ENCODE measurements at places on chromosomes 2 and 18. TPM values are rescaled to one million over a fixed set of nuclear protein-coding genes. Genes with fewer than 3 reads are reported as not detected.
A peak's percentile ranks its signal among the peaks of the same experiment; 100 is the strongest.

The C2orf78 gene
- not detected for total RNA-seq

The IL36RN gene
- not detected for total RNA-seq

The TPO gene
- 4.5 TPM for total RNA-seq

The GPAT2 gene
- total RNA-seq, result 11.1 TPM

The LRRTM4 gene
- 18.1 TPM for total RNA-seq

The KCNJ3 gene
- total RNA-seq, result 0.62 TPM

The REG1A gene
- total RNA-seq, result 3.7 TPM

The PROC gene
- total RNA-seq, result not detected

The SPP2 gene
- total RNA-seq, result not detected

The DGKD gene
- 35.8 TPM for total RNA-seq

The RPRM gene
- 0.22 TPM for total RNA-seq

GRCh38 chr2:26621469-26622199 lies 19.5 kb downstream of the CIB4 start:
- no peak for DNase-seq

GRCh38 chr2:62305421-62306176 lies 109.7 kb downstream of the B3GNT2 start:
- DNase-seq, result no peak

DNA sequence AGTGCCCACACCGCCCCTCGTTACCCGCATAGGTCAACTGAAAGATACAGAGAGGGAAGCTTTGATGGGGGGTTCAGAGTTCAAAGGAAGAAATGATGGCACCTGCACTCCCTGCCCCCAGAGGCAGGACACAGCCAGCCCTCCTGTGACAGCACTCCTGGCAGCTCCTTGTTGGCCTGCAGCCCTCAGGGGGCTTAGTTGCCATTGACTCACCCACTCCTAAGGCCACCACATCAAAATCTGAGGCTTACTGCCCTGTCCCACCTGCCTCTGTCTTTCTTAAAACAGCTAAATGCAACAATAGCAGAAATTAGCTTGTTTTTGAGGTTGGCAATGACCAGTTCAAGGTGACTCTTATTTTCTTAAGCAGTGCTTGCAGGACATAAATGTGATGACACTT lies 31.6 kb upstream of the SLC35F6 start:
- DNase-seq, result no peak

DNA sequence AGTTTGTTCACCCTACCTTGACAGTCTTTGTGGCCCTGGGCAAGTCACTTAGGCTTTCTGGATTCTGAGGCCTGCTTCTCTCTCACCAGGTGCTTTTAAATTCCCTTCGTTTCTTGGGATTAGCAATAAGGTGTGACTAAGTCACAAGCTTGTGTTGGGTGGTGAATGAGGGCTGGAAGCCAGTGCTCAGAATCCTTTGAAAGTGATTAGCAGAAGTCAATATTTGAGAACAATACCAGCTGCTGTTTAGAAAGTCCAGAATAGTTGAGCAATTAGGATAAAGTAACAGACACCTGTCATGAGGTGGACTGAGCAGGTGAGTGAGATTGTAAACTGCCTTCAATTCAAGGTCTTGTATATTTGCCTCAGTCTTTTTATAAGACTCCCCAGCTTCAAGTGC lies 19.3 kb upstream of the MGAT5 start:
- no peak for DNase-seq

GRCh38 chr2:156294945-156295580 lies 37.5 kb downstream of the NR4A2 start:
- no peak for DNase-seq

DNA sequence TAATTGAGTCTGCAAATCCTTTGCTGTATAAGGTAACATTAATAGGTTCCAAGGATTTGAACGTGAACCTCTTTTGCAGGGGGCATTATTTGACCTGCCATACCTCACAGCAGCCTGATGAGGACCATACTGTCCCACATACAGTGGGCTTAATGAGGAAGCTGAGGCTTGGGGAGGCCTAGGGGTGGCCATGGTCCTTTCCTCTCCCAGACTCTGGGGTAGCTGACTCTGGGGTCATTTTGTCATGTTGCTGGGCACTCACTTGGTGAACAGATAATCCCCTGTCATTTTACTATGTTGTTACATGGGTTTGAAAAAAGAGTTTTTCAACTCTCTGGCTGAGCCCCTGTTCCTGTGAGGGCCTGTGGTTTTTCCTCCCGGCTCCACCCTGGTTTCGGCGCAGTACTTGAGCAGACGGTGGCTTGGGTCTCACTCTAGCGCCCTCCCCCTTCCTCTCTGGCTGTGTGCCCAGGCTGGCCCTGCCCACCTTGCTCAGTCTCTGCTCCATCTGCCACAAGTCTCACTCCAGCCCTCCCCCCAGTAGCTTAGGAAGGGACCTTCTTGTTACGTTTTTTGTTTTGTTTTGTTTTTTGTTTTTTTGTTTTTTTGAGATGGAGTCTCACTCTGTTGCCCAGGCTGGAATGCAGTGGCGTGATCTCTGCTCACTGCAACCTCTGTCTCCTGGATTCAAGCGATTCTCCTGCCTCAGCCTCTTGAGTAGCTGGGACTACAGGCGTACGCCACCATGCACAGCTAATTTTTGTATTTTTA lies 21.0 kb downstream of the INPP4A start:
- peak; percentile 70 for DNase-seq

DNA sequence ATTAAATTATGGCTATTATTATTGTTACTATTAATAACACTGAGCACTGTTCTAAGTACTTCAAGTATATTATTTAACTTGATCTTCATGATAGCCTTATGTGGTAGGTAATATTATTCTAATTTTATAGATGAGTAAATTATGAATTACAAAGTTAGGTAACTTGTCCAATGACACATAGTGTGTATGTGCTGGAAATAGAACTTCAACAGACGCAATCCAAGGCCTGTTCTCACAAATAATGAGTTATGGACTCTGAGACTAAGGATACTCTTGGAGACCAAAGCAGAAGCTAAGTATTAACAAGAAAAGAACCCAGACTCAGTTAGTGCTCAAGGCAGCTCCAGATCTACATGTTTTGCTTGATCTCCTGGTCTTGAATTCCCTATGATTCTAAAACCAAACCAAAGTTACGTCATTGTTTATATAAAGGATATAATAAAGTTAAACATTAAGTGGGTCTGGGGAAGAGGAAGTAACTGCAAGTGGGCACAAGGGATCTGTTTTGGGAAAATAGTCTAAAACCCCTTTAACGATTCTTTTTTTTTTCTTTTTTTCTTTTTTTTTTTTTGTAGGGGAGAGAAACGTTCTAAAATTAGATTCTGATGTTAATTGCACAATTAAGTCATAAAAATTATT lies 211.3 kb downstream of the ERBB4 start:
- DNase-seq, result no peak

- DNase-seq, result no peak
Observed at GRCh38 chr2:41903474-41904135, 144.2 kb upstream of the PKDCC start.

DNA sequence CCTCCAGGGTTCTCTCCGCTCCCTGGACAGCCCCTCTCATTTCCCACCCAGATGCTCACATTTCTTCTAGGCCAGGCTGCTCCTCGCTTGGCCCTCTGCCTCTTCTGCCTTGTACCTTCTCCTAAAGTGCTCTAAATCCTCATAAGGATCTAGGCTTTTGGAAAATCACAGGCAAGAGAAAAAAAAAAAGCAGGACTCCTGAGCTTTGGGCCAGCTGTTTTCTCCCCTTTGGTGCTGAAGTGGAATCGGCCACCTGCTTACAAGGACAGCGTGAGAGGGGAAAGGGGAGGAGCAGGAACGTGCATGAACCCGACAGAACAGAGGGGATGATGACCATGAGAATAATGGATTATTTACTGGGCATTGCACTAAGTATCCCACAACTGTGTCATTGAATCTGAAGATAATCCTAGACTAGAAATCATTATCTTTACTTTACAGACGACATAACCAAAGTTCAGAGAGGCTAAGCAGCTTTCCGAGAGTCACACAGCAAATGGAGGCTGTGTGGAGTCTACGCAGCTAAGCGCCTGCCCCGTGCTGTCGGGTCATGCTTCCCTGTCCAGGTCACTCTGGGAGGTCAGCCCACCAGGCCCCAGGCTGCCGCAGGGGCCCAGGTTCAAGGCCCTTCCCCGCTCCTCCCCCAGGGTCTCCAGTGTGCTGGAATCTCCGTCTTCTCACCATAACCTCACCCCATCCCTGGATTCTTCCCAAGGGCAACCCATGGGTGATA lies 141.9 kb downstream of the PXDN start:
- no peak for DNase-seq

- DNase-seq, result no peak
Observed at GRCh38 chr18:10546557-10547300, 20.9 kb downstream of the NAPG start.

- no peak for DNase-seq
Observed at GRCh38 chr18:356778-357177, 88.9 kb upstream of the THOC1 start.

- DNase-seq, result peak; percentile 68
Observed at GRCh38 chr2:62178741-62179271, 17.1 kb upstream of the B3GNT2 start.

DNA sequence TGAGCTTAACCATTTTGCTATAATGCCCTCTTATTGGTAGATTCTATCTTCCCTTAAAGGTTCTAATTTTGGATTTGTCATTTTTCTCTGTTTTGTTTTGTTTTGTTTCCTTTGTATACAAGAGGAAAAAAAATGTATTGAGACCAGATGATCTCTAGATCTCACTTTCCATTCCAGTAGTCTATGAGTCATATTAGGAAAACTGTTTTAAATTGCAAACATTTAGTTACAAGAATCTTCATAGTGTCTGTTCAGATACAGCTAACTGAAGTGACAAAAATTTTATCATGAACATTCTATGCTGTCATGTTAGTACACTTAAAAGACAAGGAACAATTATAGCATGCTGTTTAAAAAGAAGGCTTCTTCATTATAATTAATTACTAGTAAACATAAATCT lies 322.8 kb downstream of the LRRTM4 start:
- DNase-seq, result no peak

GRCh38 chr2:69742322-69742952 lies 503 bp downstream of the ANXA4 start:
- no peak for DNase-seq

- DNase-seq, result no peak
Observed at GRCh38 chr18:22346401-22346952, 71.2 kb downstream of the CTAGE1 start.

DNA sequence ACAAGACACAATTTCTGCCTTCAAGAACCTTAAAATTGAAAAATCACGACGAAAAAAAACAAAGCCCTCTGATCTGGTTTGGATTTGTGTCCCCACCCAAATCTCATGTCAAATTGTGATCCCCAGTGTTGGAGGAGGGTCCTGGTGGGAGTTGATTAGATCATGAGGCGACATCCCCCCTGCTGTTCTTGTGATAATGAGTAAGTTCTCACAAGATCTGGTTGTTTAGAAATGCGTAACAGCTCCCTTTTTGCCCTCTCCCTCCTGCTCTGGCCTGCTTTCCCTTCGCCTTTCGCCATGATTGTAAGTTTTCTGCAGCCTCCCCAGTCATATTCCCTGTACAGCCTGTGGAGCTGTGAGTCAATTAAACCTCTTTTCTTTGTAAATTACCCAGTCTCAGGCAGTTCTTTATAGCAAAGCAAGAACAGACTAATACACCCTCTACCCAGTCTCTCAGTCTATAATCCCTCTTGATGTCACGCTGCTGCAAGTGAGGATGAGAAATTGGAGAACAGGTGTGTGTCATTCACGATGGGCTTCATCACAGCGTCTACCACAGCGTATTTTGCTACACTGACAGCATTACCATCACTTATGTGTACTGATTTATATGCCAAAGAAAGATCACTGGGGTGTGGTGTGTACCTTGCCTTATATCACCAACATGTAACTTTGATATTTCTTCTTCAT lies 330.7 kb downstream of the MTX2 start:
- DNase-seq, result no peak

DNA sequence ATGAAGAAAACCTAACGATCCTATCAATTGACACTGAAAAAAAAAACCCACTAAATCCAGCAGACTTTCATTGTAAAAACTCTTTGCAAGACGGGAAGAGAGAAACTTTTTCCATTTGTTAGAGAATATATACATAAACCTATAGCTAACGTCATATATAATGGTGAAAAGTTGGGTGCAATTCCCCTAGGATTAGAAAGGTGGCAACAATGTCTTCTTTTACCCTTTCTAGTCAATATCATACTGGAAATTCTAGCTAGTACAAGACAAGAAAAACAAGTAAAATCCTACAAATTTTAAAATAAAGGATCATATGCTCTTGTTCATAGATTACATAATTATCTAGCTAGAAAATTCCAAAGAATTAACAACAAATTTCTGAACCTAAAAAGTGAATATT lies 1596.5 kb upstream of the LRRTM1 start:
- no peak for DNase-seq

GRCh38 chr2:126866451-126866850 lies 32.2 kb upstream of the TEX51 start:
- no peak for DNase-seq

- no peak for DNase-seq
Observed at GRCh38 chr2:227454323-227454860, 17.6 kb upstream of the AGFG1 start.

DNA sequence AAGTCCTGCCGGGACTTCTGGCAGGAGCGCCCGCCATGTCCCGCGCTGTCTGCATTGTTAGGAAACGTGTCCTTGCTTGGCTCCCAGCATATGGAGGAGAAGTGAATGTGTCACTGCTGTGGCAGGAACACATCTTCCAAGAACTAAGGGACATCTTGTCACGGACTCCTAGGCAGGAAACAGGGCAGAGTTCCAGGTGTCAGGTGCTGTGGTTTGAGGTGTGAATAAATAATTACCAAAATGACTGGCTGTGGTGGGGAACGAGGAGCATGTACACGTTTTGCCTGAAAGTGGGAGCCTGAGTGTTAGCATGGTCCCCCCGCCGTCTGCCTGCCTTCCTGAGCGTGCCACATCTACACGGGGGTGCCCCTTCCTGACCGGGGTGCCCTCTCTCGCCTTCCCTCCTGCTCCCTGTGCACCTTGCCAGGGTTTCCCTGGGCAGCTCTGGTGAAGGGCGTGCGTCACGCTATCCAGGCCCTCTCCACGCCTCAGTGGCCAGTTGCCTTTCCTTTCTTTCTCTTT lies 237.5 kb downstream of the LDLRAD4 start:
- no peak for DNase-seq

DNA sequence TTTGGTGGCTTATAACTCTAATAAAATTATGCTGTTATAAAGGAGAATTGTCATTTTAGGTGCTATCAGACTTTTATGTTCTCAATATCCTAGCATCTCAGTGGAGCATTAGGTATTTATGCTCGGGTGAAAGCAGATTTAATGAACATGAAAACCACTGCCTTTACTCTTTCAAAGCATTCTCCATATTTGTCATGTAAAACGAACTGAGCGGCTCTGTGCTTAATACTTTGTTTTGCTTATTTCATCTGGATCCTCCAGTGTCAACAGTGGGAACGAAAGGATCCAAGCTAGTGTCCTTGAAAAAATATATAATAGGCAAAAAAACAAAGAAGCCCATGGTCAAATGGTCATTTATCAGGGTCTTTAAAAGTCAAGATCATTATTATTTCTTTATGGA lies 53.5 kb downstream of the THSD7B start:
- DNase-seq, result no peak

All from sciatic nerve (tissue), 2 donors.